Caudate nucleus (tissue), 63 donors: ENCODE measurements at places on chromosomes 16 and 17.

- DNase-seq: no peak
Measured at GRCh38 chr17:21467739-21468490, 91.8 kb downstream of the KCNJ12 start.

DNA sequence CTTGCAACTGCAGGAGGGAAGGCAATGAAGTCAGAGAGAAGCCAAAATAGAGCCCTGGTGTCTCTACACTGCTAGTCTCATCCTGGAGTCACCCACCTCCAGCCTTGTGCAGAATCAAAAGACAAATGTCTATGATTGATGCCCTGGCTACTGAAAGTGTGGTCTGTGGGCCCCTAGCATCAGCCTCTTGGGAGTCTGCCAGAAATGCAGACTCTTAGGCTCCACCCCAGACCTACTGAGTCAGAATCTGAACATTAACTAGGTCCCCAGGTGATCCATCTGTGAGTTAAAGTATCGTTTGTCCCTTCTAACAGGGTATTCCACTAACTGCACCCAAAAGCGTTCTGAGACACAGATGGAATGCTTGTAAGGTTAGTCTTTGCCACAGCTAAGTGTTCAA is 21.2 kb downstream of the EARS2 start:
- DNase-seq: no peak

GRCh38 chr17:10041916-10042588 is 137.0 kb upstream of the RCVRN start:
- no peak for DNase-seq

GRCh38 chr17:49730078-49730784 is 22.5 kb upstream of the SLC35B1 start:
- DNase-seq: peak; percentile 22

DNA sequence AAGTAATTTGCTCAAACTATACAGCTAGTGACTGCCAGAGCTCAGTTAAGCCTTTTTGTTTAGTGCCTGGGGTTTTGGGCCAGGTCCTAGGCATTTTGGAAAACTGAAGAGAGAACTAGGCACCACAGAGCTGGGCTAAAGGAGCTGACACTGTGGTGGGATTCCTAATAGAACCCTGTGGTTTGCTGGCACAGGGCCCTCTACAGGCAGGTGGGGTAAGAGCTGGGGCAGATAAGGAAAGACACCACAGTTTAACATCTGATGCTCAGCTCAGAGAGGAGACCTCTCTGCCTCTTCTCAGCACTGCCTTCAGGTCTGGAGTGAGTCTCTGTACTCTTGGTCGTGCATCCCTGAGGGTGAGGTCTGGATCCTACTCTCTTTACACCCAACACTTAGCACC is 121.2 kb downstream of the SNX11 start:
- DNase-seq: no peak

GRCh38 chr16:46731691-46732555 is 16.2 kb downstream of the MYLK3 start:
- no peak for DNase-seq

GRCh38 chr17:17638467-17638866 is 42.8 kb upstream of the RAI1 start:
- DNase-seq: no peak

GRCh38 chr17:65433157-65433556 is 128.3 kb downstream of the AXIN2 start:
- no peak for DNase-seq

GRCh38 chr17:53631486-53631885 is 191.2 kb upstream of the KIF2B start:
- no peak for DNase-seq

- DNase-seq: no peak
Measured at GRCh38 chr17:21678393-21679081, 13.8 kb upstream of the KCNJ18 start.

- DNase-seq: no peak
Measured at GRCh38 chr17:79696610-79696982, 34.1 kb upstream of the ENPP7 start.

GRCh38 chr17:72467841-72468653 is 347.2 kb downstream of the SOX9 start:
- no peak for DNase-seq

- DNase-seq: no peak
Measured at GRCh38 chr17:38982858-38983746, 15.9 kb upstream of the FBXO47 start.

- DNase-seq: no peak
Measured at GRCh38 chr17:49388692-49389513, 25.8 kb downstream of the PHB1 start.

DNA sequence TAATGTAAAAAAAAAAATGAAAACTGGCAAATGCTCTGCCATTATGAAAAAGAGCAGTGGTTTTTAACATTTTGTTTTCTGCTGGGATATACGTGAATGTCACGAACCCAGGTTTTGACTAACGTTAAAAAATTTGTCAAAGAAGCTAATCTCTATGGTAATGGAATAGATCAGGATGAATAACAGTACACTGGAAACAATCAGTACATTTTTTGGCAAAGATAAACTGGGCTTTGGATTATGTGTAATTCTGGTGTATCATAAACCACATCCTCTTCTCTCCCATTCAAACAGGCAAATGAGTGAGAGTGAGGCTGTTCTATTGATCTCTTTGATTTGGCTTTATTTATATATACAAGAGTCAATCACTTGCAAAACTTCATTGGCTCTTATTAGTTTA is 207.0 kb upstream of the IRX3 start:
- DNase-seq: no peak

DNA sequence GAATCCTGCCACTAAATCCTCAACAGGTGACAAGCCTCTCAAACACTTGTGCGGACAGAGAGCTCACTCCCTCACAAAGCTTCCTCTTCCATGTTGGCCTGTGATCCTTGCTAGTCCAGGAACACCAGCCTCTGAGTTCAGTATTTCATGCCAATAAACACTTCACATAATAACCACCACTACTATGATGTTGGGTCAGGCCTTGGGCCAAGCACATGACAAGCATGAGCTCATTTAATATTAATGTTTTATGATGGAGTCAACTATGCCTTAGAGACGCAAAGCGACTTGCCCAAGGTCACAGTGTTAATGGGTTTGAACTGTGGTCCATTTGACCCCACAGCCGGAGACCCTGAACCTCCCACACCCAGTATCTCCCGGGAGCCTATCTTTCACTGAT is 129.1 kb downstream of the GAS7 start:
- no peak for DNase-seq

GRCh38 chr16:70789595-70790447 is 11.1 kb downstream of the VAC14 start:
- DNase-seq: no peak

DNA sequence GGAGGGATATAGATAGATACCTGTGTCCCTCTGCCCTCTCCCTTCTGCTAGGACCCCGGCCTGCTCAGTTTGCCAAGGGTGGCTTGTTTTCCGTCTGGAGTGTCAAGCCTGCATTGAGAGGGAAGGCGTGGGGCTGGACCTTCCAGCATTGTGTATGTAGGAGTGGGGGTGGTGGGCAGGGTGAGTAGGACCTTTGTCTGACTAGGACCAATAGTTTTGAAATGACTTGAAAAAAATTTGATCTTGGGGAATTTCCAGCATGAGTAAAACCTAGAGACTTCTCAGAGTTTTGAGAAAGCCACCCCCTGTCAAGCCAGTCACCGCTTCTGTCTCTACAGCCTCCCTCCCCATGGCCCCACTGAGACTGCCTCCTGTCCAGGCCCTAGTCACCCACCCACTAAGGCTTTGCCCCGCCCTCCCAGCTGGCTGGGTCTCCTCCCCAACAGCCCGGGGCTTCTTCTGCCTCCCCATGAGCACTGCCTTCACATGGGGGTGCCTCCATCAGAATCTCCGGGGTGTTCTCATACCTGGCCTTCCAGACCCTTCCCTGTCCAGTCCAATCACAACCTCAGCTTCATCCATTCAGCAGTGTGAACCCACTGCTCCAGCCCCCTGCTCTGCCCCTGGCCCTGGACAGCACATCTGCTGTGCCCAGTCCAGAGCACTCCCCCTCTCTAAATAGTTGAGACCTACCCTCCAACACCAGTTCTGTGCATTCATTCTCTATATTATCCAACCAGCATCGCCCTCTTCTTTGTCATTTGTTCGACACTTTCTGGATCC is 207.0 kb downstream of the MSI2 start:
- no peak for DNase-seq

DNA sequence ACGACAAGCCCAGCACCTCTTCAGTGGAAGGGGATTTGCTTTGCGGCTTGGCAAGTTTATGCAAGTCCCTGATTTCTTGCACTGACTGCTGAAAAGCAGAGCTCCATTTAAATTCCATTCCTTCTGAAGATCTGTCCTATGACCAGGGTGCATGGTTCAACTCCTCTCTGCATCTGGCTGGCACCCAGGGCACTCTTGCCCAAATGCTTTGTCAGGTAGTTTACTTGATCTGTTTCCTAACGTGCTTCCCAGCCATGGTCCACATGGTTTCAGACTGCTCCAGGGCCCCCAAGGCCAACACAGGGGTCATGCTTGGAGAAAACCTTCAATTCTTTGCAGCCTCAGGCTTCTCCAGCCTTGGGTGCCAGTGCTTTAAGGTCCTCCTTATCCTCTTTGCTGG is 11.2 kb upstream of the HP start:
- DNase-seq: no peak

GRCh38 chr17:31744511-31744951 is 114.5 kb downstream of the COPRS start:
- no peak for DNase-seq

- no peak for DNase-seq
Measured at GRCh38 chr17:27529230-27529796, 73.1 kb downstream of the KSR1 start.

- DNase-seq: peak; percentile 48
Measured at GRCh38 chr17:38571833-38572668, 33.7 kb downstream of the SRCIN1 start.

GRCh38 chr17:1116602-1117001 is 63.2 kb downstream of the ABR start:
- DNase-seq: no peak

GRCh38 chr16:89478576-89479221 is 11.7 kb downstream of the ANKRD11 start:
- no peak for DNase-seq

DNA sequence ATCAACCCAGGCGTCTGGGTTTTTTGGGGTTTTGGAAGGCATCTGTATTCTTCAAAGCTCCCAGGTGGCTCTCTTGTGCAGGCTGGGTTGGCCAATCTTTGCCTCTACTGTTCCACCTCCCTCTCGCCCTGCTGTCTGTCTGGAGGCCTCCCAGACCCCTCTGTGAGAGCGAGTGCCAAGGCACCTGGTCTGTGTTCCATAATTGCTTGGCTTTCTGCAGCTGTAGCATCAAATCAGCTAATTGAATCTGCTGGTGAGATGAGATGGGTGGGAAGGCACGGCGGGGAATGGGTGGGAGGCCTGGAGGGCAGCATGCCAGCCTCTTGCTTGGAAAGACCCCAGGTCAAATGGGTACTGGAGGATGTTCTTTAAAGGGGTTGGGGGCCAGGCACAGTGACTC is 52.5 kb upstream of the CLEC19A start:
- no peak for DNase-seq

DNA sequence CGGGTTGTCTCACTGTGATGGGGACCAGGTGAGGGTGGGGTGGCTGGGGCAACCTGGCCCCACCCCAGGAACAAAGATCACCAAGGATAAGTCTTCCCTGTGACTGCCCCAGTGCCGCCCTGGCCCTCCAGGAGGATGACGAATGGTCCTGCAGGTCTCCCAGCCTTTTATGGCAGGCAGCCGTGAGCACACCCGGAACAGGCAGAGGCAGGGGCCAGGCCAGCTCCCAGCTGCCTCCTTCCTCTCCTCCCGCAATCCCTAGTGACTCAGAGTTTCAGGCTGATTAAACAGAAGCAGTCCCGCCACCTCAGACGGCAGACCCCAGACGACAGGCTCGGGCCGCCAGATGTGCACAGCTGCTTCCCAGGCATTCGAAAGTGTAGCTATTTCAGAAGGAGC is 13.3 kb downstream of the JUP start:
- DNase-seq: no peak

DNA sequence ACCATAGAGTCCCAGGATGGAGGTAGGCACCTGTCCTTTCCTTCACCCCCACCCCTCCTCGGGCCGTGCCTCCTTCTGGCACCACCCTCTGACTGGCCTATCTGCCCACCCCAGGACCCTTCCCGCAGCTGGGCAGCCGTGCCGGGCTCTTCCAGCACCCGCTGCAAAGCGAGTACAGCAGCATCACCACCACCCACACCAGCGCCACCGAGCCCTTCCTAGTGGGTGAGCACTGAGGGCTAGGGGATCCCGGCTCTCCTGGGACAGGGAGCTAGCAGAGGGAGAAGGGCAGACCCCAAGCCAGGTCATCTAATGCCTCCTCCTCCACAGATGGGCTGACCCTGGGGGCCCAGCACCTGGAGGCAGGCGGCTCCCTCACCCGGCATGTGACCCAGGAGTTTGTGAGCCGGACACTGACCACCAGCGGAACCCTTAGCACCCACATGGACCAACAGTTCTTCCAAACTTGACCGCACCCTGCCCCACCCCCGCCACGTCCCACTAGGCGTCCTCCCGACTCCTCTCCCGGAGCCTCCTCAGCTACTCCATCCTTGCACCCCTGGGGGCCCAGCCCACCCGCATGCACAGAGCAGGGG is 7.8 kb downstream of the GALK1 start:
- no peak for DNase-seq

GRCh38 chr17:67258821-67259468 is 13.9 kb upstream of the HELZ start:
- DNase-seq: no peak

DNA sequence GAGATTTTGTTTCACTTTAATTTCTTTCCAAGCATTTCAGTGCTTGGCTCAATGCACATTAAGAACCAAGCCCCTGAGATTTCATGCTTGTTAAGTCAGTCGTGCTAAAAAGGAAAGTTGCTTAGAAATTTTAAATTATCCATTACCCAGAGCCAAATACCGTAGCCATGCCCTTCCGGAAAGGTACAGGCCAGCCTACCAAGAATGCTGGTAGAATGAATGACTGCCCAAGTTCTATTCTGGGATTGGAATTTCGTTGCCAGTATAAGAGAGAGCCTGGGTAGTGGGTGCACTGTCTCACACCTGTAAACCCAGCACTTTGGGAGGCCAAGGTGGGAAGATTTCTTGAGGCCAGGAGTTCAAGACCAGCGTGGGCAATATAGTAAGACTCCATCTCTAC is 194.0 kb downstream of the KATNIP start:
- DNase-seq: no peak

- DNase-seq: no peak
Measured at GRCh38 chr16:88069397-88070168, 118.3 kb downstream of the BANP start.

DNA sequence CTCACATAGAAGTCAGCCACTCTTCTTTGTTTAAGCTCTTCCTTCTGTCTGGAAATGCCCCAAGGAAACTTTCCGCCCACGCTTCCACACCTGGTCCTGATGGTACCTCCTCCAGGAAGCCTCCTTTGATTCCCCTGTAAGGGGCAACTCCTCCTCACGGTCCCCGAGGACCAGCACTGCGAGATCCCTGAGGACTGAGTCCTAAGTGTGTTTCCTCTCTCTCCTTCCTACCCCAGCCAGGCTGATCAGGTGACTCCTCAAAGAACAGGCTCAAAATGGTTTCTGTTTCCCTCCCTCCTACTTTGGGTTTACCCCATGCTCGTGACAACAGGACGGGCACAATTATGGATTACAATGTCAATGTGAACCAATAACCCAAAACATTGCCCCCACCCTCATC is 63.0 kb upstream of the MED9 start:
- no peak for DNase-seq
